ENCODE measurements at places on chromosomes 16 and 17.

- H3K4me3 ChIP-seq = no peak overlapping the region
- peaks cover 46% of the 10 kb centered on the region for H3K4me1 ChIP-seq
- H3K27me3 ChIP-seq = no peaks in the 10 kb centered on the region
- no peaks in the 10 kb centered on the region for H3K36me3 ChIP-seq
These were observed 32.9 kb downstream of the BAHCC1 start for GRCh38 chr17:81428121-81428515.

DNA sequence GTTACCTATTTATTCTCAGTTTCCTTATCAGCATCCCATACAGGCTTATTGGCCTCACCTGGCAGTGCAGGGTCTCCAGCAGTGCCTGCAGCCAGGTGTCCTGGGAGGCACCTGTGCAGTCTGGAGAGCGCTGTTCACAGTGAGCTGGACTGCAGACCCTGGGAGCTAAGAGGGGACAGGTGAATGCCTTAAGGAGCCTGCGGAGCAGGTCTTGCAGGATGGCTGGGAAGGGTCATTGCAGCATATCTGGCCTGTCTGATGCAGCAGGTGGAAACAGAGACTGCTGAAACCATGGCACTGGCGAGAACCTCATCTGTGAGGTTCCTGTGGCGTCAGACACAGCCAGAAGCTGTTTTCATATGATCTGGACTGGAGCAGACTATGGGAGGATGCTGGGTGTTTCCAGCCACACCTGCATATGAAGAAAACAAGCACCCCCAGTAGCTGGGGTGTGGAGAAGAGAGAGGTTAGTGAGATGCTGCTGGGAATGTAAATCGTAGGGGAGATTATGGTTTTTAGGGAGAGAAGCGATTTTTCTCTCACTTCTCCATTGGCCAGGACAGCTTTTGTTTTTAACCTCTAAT, 77.0 kb downstream of the NTN1 start:
- no peak overlapping the region for H3K4me3 ChIP-seq
- H3K27me3 ChIP-seq = no peaks in the 10 kb centered on the region
- H3K4me1 ChIP-seq = no peaks in the 10 kb centered on the region
- no peaks in the 10 kb centered on the region for H3K36me3 ChIP-seq

DNA sequence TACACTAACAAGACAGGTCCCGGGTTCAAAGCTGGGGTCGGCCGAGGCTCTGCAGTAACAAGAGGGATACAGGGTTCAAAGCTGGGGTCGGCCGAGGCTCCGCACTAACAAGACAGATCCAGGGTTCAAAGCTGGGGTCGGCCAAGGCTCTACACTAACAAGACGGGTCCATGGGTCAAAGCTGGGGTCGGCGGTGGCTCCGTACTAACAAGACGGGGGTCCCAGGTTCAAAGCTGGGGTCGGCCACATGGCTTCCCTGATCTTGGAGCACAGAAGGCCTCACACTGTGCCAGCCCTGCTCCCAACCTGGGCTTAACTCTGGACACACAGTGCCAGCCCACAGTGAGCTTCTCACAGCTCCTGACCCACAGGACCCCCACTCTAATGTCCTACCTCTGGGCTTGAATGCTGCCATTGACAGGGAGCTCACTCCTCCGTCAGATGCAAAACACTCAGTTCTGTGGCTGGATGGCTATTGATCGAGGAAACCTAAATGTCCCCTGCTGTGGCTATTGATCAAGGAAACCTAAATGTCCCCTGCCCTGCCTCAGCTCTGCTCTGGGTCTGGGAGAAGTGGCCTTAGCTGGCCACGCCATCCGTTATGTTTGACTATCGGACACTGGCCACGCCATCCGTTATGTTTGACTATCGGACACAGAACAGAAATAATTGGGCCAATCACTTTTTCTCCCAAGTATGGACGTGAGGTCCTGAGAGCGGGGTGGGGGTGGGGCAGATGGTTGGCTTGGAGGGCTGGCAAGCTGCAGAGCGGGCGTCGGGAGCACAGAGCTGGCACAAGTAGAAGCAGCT, 54.6 kb upstream of the DOC2B start:
- H3K27ac ChIP-seq = no peak overlapping the region
- H3K27me3 ChIP-seq = no peaks in the 10 kb centered on the region
- H3K4me3 ChIP-seq = no peak overlapping the region

- H3K36me3 ChIP-seq = no peaks in the 10 kb centered on the region
- H3K27me3 ChIP-seq = no peaks in the 10 kb centered on the region
- no peaks in the 10 kb centered on the region for H3K4me1 ChIP-seq
- no peak overlapping the region for H3K4me3 ChIP-seq
- no peak overlapping the region for H3K27ac ChIP-seq
- DNase-seq = no peak
These were observed 790.8 kb upstream of the SOX9 start for GRCh38 chr17:71330099-71330375.

- no peaks in the 10 kb centered on the region for H3K27me3 ChIP-seq
- H3K4me1 ChIP-seq = no peaks in the 10 kb centered on the region
- no peak for DNase-seq
- no peak overlapping the region for H3K27ac ChIP-seq
These were observed 73.3 kb downstream of the ABCC12 start for GRCh38 chr16:48082516-48082915.

DNA sequence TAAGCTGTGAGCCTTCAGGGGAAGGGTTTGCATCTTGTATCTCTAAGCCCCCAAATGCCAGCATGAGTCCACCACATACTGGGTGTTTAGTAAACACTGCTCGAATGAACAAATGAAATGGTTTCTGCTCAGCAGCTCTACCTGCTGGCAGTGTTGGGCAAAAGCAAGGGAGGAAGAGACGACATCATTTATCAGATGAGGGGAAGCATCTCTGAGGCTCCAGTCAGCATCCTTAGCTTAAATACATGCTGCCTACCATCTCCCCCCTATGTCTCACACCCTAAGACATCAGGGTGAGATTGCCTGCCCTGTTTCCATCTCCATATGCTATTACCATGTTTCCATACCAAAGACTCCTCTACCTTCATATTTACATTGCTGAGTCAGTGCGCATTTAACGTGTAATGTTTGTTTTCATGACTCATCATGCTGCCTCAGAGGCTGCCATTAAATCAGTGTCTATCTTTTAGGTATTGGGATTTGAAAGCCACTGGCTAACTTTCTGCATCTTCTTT, 379.8 kb downstream of the UTP18 start:
- H3K36me3 ChIP-seq = no peaks in the 10 kb centered on the region
- no peaks in the 10 kb centered on the region for H3K4me1 ChIP-seq
- no peaks in the 10 kb centered on the region for H3K27me3 ChIP-seq
- no peak overlapping the region for H3K27ac ChIP-seq
- no peak for DNase-seq

All from vagina (tissue), 2 donors.